ENCODE measurements at places on chromosomes 16 and 17.

GRCh38 chr17:10198509-10199249 is at the start of gene GAS7:
TSS of gene GAS7 (minus strand) at chr17:10198606.
- DNase-seq = peak; percentile 24

- DNase-seq = no peak
Observed at GRCh38 chr17:48514477-48514876, 16.3 kb downstream of the HOXB1 start.

DNA sequence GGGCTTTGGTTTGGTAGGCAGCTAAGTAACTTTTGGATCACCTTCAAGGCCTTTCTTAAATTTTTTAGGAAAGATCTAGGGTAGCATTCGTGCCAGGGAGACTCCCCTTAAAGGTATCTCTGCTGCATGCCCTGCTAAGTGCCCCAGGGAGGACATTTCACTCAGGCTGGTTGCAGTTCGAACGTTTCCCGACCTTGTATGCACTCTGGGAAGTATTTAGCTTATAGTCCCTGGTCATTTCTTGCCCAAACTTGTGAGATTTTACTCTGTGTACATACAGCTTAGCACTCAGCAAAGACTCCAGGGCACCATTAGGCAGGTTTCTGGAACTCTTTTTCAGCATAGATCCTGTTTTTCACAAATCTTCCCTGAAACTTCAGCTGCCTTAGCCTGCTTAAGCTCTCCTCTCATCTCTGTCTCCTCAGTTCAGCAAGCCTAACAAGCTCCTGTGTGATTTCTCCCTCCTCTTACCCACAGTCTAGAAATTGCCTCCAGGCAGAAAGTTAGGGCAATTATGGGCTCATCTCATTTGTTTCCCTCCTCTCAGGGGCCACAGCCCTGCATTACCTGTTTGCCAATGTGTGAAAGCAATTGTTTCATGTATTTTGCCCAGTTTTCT is 84.6 kb downstream of the MRTFB start:
- DNase-seq = no peak

- DNase-seq = no peak
Observed at GRCh38 chr16:77424871-77425604, 9.8 kb downstream of the ADAMTS18 start.

GRCh38 chr17:74332017-74332650 is 6.1 kb downstream of the KIF19 start:
- DNase-seq = no peak

DNA sequence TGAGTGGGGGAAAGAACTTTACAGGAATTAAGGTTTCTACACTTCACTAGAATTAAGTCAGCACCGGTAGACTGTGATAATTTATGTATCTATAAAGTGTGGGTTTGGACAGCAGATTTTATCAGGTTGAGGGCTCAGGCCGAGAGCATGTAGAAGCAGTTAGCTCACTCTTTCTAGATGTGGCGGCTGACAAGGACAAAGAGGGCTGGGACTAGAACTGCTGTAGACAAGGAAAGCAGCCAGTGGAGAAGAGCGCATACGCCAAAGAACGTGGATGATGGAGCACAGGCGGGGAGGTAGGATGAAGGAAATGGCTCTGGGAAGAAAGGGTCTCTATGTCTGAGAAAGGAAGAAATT is 504 bp upstream of the GOSR1 start:
- DNase-seq = no peak

- DNase-seq = no peak
Observed at GRCh38 chr16:66469291-66469946, 42.3 kb downstream of the BEAN1 start.

DNA sequence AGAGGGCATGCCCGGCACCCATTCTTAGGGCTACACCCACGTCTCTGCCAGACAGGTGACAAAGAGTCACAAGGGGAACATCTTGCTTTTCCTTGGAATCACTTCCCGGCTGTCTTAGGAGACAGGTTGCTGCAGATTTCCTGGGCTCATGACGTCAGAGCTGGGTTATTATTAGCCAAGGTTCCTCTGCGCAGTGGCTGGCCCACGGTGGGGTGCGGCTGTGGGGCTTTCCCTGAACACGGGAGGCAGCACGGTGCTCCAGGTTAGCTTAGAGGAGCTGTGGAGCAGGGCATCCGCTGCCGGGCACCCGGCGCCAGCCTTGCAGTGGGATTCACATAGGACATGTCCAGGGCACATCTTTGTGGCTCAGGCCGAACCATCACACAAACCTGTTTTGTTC is 118.0 kb upstream of the PLCG2 start:
- DNase-seq = no peak

DNA sequence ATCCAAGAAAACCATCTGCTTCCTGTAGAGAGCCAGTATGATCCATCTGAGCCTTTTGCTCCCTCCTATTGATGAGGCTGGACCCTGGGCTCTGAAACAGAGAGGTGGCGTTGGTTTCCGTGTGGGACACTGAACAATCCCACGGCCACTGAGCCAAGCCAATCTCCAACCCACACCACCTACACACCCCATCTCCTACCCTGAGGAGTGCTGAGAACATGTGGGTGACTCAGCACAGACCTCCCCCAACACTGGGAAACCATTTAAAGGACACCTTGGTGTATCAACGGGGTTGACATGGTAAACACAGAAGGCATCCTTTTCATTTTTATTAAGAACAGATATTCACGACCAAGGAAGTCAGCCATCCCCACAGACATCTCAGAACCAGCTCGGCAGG is 332.1 kb downstream of the SLC39A11 start:
- DNase-seq = no peak

GRCh38 chr16:87328846-87329245 is 11.7 kb upstream of the C16orf95 start:
- DNase-seq = no peak

DNA sequence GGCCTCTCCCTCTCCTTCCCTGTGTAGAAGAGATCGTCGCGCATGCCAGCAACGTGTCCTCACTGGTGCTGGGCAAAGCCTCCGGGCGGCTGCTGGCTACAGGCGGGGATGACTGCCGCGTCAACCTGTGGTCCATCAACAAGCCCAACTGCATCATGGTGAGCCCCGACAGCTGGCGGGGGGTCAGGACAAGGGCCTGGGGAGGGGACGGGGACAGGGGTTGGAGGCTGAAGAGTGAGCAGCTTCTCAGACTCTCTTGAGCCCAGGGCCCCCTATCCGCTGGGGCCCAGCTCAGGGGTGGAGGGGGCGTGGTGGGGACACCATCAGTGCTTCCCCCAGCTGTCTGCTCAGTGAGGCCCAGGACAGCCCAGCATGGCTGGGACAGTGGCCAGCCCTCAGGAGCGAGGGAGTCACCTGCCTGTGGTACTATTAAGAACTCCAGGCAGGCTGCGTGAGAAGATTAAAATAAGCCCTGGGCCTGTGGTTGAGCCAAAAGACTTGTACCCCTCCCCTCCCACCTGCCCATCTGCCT is 6.2 kb downstream of the KATNB1 start:
- DNase-seq = no peak

- no peak for DNase-seq
Observed at GRCh38 chr17:43402078-43402477, 3.3 kb downstream of the ARL4D start.

GRCh38 chr17:34712481-34713195 is 133.3 kb downstream of the TMEM132E start:
- no peak for DNase-seq

DNA sequence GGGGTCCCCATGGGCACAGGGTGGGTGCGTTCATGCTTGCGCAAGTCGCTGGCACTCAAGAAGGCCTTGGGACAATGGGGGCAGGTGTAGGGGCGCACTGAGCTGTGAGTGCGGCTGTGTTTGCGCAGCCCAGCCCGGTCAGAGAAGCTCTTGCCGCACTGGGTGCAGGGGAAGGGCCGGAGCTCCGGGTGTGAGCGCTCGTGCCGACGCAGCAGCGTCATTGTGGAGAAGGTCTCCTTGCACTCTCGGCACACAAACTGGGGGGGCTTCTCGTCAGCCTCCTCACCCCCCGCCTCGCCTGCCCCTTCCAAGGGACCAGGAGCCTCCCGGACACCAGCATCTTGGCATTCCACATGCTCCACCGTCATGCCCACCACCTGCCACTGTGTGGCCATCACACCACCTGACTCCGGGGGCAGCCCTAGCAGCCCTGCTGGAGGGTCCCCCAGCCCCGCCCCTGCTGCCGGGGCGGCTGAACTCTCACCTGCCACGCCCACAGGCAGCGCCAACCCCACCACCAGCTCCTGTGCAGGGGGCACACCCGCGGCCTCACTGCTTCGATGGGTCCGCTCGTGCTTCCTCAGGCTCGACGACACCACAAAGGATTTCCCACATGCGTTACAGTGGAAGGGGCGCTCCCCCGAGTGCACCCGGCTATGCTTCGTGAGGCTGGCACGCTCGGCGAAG is 12.8 kb downstream of the ZNF668 start:
- DNase-seq = no peak

GRCh38 chr16:23433261-23433920 is 19.6 kb downstream of the COG7 start:
- DNase-seq = no peak

GRCh38 chr16:65099607-65100006 is 22.3 kb downstream of the CDH11 start:
- no peak for DNase-seq

DNA sequence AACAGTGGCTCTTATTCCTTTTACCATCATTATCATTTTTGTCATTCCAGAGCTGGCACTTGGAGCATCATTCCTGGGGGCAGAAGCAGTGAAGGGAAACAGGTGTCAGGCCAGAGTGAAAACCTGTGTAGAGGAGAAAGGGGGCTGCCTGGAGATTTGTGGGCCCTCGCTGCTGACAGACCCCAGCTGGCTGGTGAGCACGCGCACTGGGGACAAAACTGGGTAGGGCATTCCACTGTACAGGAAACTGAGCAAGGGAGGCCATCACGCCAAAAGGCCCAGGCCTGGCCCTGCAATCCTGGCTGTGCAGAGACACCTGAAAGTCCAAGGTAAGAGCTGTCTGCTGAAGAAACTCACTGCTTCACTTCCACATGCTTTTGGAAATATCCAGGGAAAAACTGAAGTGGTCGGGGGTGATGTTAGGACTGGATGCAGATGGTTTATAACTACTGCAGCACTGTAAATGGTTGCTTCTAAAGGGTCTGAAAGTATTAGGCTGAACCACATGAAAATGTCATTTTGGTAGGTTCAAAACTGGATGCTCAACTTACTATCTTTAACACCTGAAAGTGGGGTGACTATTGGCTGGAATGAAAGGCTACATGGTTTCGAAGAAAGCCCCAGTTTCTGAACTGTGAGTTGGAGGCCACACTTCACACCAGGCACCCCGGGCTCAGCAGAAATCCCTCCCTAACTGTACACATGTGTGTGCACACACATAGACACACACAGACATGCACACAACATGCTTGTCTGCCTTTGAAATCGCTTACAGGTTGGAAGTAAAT is 225.0 kb downstream of the C16orf78 start:
- no peak for DNase-seq

- DNase-seq = no peak
Observed at GRCh38 chr17:40417258-40417608, 463 bp downstream of the TOP2A start.

GRCh38 chr17:63838631-63839171 is 3.8 kb downstream of the SMARCD2 start:
- DNase-seq = no peak

Data from stimulated activated CD8-positive, alpha-beta memory T cell treated with anti-CD3 and anti-CD28 coated beads, Interleukin-7, amount 100 ng/mL, for 1 hour (primary cell).